ENCODE measurements at places on chromosomes 12 and 14. TPM values are rescaled to one million over a fixed set of nuclear protein-coding genes. Genes with fewer than 3 reads are reported as not detected.

DNA sequence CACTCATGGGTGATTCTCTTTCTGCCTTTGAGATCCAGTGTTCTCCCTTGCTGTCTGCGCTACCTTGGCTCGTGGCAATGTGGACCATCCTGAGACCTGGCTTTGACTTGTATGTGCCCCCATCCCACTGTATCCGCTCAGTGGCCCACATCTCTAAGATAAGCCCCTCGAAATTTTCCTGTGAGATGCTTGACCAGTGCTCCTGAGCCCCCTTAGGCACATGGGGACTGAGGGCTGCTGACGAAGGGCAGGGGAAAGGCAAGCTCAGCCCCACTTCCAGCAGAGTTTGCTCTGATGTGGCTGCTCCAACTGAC lies 1.5 kb upstream of the NINJ2 start:
- DNase-seq = no peak

DNA sequence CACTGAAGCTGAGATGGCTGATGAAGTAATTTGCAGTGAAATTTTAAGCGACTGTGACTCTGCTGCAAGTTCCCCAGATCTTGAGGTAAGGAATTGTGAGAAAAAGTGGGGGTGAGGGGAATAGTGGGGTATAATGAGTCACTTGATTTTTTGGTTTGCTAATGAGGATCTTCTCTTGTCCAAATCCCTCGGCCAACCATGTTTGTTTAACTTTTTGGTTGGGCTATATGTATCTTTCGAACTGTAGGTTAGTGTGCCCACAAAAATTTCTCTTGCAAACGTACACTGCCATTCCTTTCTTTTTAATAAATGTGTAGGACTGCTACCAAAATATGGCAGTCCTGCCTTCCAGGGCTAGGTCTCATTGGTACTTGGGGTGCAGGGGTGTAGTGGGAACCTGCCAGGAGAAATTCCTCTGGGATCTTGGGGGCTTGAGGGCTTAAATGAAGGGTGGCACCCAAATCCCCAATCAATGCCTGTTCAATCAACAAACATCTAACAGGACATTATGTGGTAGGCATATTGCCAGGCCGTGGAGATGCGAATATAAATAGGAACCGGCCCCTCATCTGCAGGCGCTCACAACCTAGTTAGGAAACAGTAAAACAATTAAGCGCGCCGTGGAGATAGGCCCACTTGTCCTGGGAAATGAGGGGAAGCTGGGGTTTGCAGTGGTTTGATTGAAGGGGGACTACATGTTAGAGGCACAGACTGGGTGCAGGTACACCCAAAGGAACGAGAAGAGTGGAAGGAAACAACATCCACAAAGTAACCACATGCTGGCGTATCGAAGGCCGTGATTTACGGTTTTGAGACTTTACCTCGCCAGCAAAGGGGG lies 1.3 kb upstream of the PABPN1 start:
- no peak for DNase-seq

- peak; percentile 68 for DNase-seq
Observed at GRCh38 chr14:77097006-77097699, 905 bp upstream of the CIPC start.

DNA sequence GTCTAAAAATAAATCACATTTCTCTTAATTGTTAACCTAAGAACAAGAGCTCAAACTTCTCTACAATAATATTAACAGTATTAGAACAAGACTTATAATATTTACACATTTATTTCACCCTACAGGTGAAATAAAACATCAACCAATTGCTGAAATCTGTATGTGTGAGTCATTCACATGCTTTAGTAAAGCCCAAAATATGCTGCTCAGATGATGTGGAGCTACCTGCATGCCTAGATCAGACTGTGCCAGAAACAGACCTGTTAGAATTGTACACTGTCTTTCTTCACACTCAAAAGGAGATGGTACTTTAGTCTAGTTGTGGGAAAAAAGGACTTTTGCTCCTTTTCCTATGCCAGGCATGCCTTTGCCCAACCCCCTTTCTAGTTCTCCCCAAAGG lies 54.7 kb downstream of the RPS6KA5 start:
- no peak for DNase-seq

DNA sequence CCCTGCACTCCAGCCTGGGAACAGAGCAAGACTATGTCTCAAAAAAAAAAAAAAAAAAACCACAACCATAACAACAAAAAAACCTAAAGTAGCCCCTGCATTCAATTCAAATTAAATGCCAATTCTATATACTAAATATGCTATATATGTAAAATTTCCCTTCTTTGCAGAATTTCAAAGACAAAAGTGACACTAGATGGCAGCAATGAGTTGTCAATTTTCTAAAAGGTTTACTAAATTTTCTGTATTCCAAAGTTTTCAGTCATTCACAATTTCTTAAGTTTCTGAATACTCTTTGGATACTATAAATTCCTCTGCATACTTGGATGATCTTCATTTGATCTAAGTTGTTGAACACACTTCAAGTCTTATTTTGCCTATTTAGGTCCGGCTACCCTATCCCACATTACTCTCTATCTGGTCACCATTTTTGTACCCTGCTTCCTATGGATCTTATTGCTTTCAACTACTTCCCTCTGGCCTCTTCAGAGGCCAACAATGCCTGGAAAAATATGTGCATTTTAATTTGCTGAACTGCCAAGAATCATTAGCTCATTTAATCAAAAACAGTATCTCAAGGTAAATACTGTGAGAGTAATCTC lies 27.9 kb downstream of the HNRNPC start:
- DNase-seq = no peak

DNA sequence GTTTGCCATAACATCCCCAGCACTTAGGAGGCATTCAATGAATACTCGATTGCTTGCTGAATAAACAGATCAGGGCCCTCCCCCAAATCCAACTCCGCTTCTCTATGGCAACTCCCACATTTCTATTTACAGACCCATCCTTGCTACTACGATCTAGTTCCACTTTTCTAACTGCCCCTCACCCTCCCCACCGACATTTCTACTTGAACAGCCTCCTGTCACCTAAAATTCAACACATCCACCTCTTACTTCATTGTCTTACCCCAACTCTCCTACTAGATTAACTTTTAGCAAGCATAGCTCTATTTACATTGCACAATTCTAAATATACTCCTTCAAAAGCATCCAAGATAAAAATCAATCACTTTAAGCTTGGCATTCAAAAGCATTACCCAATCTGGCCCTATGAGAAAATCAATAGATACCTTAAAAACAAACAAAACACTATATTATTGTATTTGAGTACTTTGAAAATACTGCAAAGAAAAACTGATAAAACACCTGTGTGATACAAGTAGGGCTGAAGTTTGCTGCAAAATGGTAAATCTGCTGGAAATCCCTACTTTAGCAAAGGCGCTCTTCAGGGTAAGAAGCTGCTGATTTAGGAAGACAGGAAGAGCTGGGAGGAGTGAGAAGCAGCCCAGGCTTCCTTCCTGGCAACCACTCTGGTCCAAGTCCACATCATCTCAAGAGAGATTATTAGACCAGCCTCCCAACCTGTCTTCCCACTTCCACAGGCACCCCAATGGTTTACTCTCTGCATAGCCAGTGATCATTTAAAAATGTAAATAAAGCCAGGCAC lies 96.4 kb downstream of the HECTD4 start:
- DNase-seq = no peak

GRIP1 gene
- 0.12 TPM for polyA plus RNA-seq
